Heart right ventricle (tissue), 16 donors: ENCODE measurements at places on chromosomes 7 and 10. TPM values are rescaled to one million over a fixed set of nuclear protein-coding genes. Genes with fewer than 3 reads are reported as not detected.

Gene AGBL3
- total RNA-seq = 1.9 TPM

Gene COL28A1
- 1.4 TPM for total RNA-seq

Gene ARMS2
- not detected for total RNA-seq

Gene SPDYE2B
- not detected for total RNA-seq

Gene NUB1
- 40.2 TPM for total RNA-seq

Gene TRIM8
- 106 TPM for total RNA-seq
